A549 treated with CORT108297 at 1 μM for 4 hours (cell line): ENCODE measurements at places on chromosomes 11 and 22. TPM values are rescaled to one million over a fixed set of nuclear protein-coding genes. Genes with fewer than 3 reads are reported as not detected.

MUC5AC gene
- total RNA-seq, result 1.9 to 4.1 TPM (median 3.2 TPM) in 5 replicates

NELL1 gene
- total RNA-seq, result not detected in 5 replicates

TBX10 gene
- not detected in 5 replicates for total RNA-seq

C22orf31 gene
- total RNA-seq, result not detected in 5 replicates

RGL4 gene
- total RNA-seq, result 0.05 TPM in 1 of 5 replicates, not detected in the others

MB gene
- 6.7 to 8.9 TPM (median 7.7 TPM) in 5 replicates for total RNA-seq

SLC6A5 gene
- total RNA-seq, result not detected in 5 replicates

SCGB1D2 gene
- total RNA-seq, result 0.30 TPM in 1 of 5 replicates, not detected in the others

PHETA2 gene
- not detected in 5 replicates for total RNA-seq

GPR83 gene
- total RNA-seq, result 0.03 to 0.08 TPM (median 0.05 TPM) in 5 replicates

KCNA4 gene
- not detected in 5 replicates for total RNA-seq

KRTAP5-1 gene
- not detected in 5 replicates for total RNA-seq

CRYBA4 gene
- total RNA-seq, result not detected in 5 replicates

KLHL35 gene
- 0.63 to 1.8 TPM (median 1.1 TPM) in 5 replicates for total RNA-seq

CREBZF gene
- total RNA-seq, result 27.0 to 33.0 TPM (median 32.8 TPM) in 5 replicates

OR8G5 gene
- total RNA-seq, result not detected in 5 replicates

TRIM6 gene
- 10.4 to 13.1 TPM (median 12.8 TPM) in 5 replicates for total RNA-seq

APOL6 gene
- 1.5 to 2.2 TPM (median 1.8 TPM) in 5 replicates for total RNA-seq

CAVIN3 gene
- 26.7 to 37.5 TPM (median 28.9 TPM) in 5 replicates for total RNA-seq

SERHL2 gene
- 0.12 to 0.37 TPM (median 0.25 TPM) in 5 replicates for total RNA-seq
